NCI-H1417 (cell line): ENCODE measurements at places on chromosomes 2 and 18.

- DNase-seq = no peak
Measured at GRCh38 chr2:85536479-85536878, 2.5 kb upstream of the MAT2A start.

- no peak for DNase-seq
Measured at GRCh38 chr2:145760781-145761649, 1241.1 kb upstream of the ZEB2 start.

DNA sequence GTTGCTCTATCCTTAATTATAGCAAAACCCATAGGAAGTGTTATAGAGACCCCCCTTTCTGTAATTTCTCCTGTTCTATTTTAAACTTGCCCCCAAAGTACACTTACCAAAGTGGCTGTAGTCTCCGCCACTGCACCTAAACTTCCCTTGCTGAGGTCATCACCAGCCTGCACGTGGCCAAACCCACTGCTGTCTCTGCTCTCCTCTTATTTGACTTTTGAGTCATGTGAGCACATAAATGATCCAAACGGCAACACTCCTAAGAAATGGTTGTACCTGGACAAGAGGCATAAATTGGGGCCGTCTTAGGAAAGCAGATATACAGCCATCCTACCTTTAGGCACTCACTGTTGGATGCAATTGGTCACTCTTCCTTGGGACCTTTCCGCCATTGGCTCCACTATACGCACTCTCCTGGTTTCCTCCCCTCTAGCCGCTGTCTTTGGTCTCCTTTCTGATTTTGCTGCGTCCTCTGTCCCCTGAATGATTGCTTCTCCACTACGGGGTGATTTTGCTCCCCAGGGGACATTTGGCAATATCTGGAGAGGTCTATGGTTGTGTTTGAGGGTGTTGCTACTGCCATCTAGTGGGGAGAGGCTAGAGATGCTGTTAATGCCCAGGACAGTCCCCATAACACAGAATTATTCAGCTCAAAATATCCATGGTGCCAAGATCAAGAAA, 19.2 kb upstream of the IL36G start:
- DNase-seq = peak; percentile 24

GRCh38 chr2:4718777-4719176, 973.4 kb upstream of the SOX11 start:
- no peak for DNase-seq

DNA sequence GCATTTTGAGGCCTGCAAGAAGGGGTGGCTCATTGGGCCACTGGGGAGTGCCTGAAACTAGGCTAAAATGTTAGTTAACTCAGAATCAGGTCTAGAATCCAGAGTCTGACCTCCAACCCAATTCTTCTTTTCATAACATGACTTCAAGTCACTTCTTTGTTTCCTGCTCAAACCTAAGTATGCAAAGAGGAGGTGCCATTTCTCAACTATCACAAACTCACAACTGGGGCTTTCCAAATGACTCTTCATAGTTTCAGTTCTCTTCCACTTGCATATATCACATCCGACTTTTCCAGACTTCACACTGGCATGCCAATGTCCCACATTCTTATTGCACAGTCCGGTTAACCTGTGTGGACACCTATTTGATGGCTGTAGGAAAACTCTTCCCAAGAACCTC, 211.6 kb downstream of the TCF4 start:
- no peak for DNase-seq

DNA sequence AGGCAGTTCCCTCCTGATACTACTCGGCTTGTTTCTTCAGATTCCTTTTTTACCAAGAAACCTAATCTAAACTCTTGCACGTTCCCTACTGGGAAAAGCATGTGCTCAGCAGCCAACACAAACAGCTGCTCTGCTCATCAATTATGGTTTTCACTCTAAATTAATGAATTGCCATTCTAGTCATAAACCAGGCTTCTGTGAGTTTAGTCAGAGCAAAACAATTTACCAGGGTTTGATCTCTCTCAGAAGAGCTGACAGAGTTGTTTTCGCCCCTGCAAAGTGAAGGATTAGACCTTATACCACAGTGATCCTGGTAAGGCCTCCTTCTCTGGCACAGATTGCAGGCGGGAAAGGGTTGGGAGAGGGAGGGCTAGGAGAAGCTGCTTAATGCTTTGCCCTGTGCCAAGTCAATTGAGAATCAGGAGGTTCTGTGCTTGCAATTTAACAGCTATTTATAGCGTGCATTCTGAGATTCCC, 57.2 kb downstream of the REEP1 start:
- DNase-seq = no peak

- no peak for DNase-seq
Measured at GRCh38 chr2:12399240-12399639, 317.5 kb upstream of the TRIB2 start.

- no peak for DNase-seq
Measured at GRCh38 chr2:167689444-167689843, 558.0 kb downstream of the STK39 start.

DNA sequence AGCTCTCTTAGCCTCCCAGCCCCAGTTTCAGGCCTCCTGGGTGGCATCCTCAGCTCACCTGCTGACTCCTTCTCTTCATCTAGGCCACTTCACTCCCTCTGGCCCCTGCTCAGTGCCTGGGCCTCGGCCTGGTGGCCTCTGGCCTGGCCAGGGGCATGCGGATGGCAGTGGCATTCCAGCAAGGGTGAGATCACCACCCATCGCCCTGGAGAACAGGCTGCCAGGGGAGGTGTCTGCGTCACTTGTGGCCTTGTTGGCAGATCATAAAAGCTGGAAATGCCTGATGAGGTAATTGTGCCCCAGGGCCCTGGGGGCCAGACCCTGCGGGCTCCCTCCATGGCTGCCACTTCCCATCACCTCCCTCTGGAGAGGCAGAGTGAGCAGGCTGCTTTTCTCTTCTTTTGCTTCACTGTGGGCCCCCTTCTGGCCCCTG, 72.5 kb upstream of the SMAD2 start:
- peak; percentile 43 for DNase-seq

DNA sequence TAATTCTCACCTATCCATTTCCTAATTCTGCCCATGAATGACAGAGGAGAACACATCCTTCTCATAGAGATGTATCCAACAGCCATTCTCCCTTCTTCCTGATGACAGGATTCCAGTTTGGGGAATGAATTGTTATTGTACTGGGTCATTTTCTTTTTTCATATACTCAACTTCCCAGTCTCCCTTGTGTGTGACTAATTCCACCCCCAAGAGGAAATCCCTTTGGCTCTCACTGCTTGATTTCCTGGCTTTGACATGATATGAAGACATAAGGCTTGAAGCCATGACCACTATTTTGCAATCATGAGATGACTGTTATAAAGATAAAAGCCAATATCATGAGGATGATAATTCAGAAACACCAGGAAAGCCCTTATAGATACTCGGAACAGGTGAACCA, 384.7 kb upstream of the ACVR2A start:
- no peak for DNase-seq

GRCh38 chr2:206832873-206833272, 67.5 kb downstream of the FASTKD2 start:
- no peak for DNase-seq

GRCh38 chr2:224709301-224709700, 6.9 kb downstream of the CCDC195 start:
- DNase-seq = no peak

DNA sequence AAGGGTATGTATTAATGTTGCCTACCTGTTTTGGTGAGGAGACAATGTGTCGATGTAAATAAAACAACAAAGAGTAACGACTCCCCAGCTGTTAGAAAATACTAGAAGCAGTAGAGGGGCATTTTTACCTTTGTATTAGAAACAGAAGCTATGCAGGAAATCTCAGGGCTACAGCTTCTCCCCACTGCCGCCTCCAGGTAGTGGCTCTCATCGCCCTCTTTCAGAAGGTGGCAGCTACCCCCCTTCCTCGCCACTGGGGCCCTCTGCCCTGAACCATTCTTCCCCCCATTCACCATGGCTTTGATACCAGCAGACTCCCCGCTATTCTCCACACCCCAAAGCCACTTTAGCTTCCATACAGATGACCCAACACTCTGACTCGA, 6.7 kb downstream of the PLA2R1 start:
- no peak for DNase-seq

- DNase-seq = no peak
Measured at GRCh38 chr18:46301571-46301970, 197.4 kb downstream of the HAUS1 start.

DNA sequence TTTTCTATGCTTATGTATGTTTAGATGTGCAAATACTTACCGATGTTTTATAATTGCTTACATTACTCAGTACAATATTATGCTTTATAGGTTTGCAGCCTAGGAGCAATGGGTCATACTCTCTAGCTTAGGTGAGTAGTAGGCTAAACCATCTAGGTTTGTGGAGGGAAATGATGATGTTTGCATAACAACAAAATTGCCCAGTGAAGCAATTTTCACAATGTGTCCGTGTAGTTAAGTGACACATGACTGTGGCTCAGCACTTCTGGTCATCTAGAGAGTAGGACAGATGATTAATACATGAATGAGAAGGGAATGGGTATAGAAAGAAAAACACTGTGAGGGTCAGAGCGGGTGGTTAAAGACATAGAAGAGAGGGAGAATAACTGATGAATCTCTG, 2116.2 kb upstream of the PIK3C3 start:
- DNase-seq = no peak

- no peak for DNase-seq
Measured at GRCh38 chr2:174595891-174596397, 1.7 kb downstream of the WIPF1 start.

GRCh38 chr2:233982421-233983121, 65.4 kb downstream of the TRPM8 start:
- no peak for DNase-seq

- DNase-seq = no peak
Measured at GRCh38 chr2:152481881-152482583, 147.1 kb downstream of the FMNL2 start.

DNA sequence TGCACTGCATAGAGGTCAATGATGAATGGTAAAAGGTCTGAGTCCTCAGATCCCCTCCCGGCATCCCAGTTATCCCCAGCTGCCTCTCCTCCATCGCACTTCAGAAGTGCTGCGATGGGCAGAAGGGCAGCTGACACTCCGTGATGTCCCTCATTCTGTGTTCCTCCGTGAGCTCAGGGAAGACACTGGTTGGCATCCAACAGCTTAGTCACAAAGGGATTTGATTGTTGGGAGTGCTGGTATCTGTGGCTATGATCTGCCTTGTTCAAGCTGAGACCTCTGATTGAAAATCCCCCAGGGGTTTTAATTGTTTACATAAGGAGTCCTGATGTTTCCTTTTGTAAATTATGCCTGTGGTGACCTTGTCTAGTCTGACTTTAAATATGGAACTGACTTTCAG, 19.0 kb upstream of the SAG start:
- DNase-seq = peak; percentile 78

DNA sequence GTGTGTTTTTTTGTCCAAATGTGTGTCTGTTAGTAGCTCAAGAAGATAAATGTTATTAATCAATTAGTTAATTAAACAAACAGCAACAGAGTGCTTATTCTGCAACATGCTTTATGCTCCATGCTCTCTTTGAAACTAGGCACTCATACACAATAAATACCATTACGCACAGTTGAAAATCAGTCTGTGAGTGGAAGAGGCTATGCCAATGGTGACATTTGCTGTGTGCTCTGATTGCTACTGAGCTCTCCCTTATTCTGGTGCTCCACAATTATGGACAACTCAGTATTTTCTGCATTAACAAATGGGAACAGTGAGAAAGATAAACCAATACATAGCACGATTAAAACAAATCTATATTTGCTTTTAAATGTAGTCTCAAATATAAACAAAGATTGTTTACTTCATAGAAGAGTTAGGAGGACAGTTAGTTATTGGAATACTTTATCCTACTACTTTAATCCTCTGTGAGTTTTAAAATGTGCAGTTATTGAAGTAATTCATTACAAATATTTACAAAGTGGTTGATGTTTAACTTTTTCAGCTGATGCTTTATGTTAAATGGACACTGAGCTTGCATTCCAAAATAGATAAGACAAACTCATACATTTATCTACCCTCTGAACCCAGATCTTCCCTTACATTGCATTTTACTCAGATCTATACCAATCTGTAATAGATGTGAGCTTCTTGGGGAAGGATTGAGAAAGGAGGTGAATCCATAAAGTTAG, 55.3 kb downstream of the NXPH2 start:
- no peak for DNase-seq

GRCh38 chr2:589281-590130, 87.7 kb downstream of the TMEM18 start:
- DNase-seq = no peak

DNA sequence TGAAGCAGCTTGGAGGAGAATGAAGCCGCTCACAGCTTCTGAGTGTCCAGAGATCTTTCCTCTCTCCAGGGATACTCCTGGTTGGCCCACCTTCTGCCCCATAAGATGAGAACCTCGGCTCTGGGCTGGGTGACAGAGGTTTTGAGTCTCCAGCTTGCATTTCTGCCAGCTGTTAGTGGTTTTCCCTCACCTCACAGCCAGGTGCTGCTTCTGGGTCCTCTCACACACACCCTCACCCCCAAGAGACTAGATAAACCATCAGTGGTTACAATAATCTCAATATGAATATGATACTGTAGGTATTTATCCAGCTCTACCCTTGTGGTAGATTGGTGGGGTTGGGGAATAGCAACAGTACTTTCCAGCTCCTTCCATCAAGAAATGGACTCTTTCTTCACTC, 161.7 kb upstream of the SIX3 start:
- no peak for DNase-seq

DNA sequence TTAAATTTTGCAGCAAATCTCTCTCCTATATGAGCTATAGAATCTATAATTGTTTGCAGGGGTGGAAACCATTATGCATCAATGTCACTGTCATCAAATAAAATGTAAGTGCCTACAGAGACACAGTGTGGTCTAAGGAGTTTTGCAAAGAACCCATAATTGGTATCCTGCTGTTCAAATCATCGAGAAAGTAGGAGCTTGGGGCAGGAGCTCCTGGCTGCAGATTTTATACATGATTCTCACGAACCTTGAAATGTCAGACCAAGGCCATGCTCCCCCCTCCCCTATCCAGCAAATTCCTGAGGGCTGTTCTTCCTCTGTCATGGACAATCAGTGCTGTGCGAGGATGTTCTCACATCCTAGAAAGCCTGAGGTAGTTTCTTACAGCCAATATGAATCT, 119.5 kb upstream of the CYRIA start:
- DNase-seq = no peak

GRCh38 chr2:195572895-195573683, 83.9 kb upstream of the SLC39A10 start:
- DNase-seq = no peak

- DNase-seq = no peak
Measured at GRCh38 chr2:144592500-144593256, 72.8 kb upstream of the ZEB2 start.

GRCh38 chr2:170969030-170969429, 40.0 kb downstream of the GORASP2 start:
- DNase-seq = no peak

GRCh38 chr2:176814740-176815367, 397.7 kb upstream of the HNRNPA3 start:
- DNase-seq = no peak
